ENCODE measurements at places on chromosomes 3 and 15. TPM values are rescaled to one million over a fixed set of nuclear protein-coding genes. Genes with fewer than 3 reads are reported as not detected.

The EPHA3 gene
- not detected for polyA plus RNA-seq

The TMCO5A gene
- polyA plus RNA-seq = not detected

The SKOR1 gene
- 0.01 TPM for polyA plus RNA-seq

The LDHAL6B gene
- polyA plus RNA-seq = not detected

The HDGFL3 gene
- 18.1 TPM for polyA plus RNA-seq

The ADGRG7 gene
- not detected for polyA plus RNA-seq

The CFAP20DC gene
- polyA plus RNA-seq = 3.2 TPM

The TOPBP1 gene
- 15.4 TPM for polyA plus RNA-seq

The TM4SF1 gene
- polyA plus RNA-seq = 69.3 TPM

The ITGB5 gene
- 70.5 TPM for polyA plus RNA-seq

The FBN1 gene
- polyA plus RNA-seq = 1.3 TPM

The CCDC39 gene
- polyA plus RNA-seq = not detected

The KBTBD8 gene
- polyA plus RNA-seq = 0.75 TPM

The NBEAL2 gene
- 34.1 TPM for polyA plus RNA-seq

The POPDC2 gene
- polyA plus RNA-seq = 0.40 TPM

The CCR1 gene
- not detected for polyA plus RNA-seq

The GALK2 gene
- polyA plus RNA-seq = 16.5 TPM

The MASP1 gene
- polyA plus RNA-seq = not detected

The CCR5 gene
- polyA plus RNA-seq = not detected

The GHSR gene
- polyA plus RNA-seq = not detected

The TUSC7 gene
- not detected for polyA plus RNA-seq

The BCL2A1 gene
- polyA plus RNA-seq = not detected

The AQP9 gene
- 0.11 TPM for polyA plus RNA-seq

The DAG1 gene
- polyA plus RNA-seq = 22.2 TPM

The OXTR gene
- polyA plus RNA-seq = 0.43 TPM

The ALPK3 gene
- polyA plus RNA-seq = 0.02 TPM

The GOLGA6L4 gene
- polyA plus RNA-seq = 0.66 TPM

Measured in foreskin keratinocyte (primary cell).